ENCODE measurements at places on chromosomes 2 and 18. TPM values are rescaled to one million over a fixed set of nuclear protein-coding genes. Genes with fewer than 3 reads are reported as not detected.
A peak's percentile ranks its signal among the peaks of the same experiment; 100 is the strongest.

The SP5 gene
- polyA plus RNA-seq: 11.2 TPM

The CFLAR gene
- polyA plus RNA-seq: 94.8 TPM

The ZNF396 gene
- polyA plus RNA-seq: 3.5 TPM

The EGR4 gene
- not detected for polyA plus RNA-seq

The COLEC11 gene
- 3.7 TPM for polyA plus RNA-seq

The DARS1 gene
- 175 TPM for polyA plus RNA-seq

The CYP1B1 gene
- polyA plus RNA-seq: 1.1 TPM

The ADD2 gene
- 7.5 TPM for polyA plus RNA-seq

The PHLPP1 gene
- 8.1 TPM for polyA plus RNA-seq

The GNAL gene
- 2.9 TPM for polyA plus RNA-seq

The RAMP1 gene
- polyA plus RNA-seq: 11.4 TPM

The C2orf49 gene
- 28.9 TPM for polyA plus RNA-seq

The ACADL gene
- 18.1 TPM for polyA plus RNA-seq

The AQP12B gene
- 0.05 TPM for polyA plus RNA-seq

The PDE6D gene
- 28.8 TPM for polyA plus RNA-seq

The MORN2 gene
- polyA plus RNA-seq: 35.6 TPM

DNA sequence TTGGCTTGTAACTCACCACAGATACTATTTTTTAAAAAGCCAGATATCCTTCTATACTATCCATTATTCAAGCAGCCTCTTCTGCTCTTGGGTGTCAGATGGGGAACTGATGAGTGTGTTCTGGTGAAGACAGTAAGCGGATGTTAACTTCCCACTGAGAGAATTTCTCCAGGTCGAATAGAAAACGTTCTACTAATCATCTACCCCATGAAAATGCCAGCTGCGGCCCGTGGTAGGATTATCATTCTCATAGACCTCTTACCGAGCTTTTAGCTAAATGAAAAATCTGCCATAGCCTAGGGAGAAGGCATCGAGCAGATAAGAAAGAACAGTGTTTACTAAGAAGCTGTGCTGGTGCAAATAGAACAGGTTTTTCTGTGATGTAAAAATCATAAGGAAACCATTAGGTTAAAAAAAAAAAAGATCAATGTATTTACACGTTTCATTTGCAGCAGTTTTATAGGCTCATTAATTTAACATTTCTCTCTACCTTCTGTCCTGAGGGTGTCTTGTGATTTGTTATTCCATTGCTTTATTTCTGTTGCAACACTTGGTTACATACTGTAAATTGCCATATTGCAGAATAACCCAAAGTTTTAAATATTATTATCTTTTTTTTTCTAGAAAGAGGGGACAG is 1521.5 kb upstream of the ZEB2 start:
- no peak for DNase-seq

- DNase-seq: no peak
Observed at GRCh38 chr18:77133835-77134496, 1.4 kb upstream of the MBP start.

DNA sequence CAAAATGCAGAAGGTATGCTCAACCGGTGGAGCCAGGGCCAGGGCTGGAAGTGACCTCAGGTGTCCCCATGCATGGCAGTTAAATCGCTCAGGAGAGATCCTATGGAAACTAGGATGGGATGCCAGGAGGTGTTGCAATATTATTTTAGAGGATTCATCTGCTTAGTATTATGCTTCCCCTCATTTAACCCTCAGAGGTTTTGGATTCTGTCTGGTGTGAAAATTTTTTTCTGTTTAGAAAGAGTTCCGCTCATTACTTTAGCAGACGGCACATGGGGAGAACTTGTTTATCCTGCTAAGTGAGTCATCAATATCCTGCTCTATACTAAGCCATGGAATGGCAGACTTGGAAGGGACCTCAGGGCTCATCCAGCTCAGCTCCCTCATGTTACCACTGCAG is 42.5 kb downstream of the TRIB2 start:
- no peak for DNase-seq

GRCh38 chr2:62352031-62352430 is 154.0 kb downstream of the TMEM17 start:
- DNase-seq: no peak

DNA sequence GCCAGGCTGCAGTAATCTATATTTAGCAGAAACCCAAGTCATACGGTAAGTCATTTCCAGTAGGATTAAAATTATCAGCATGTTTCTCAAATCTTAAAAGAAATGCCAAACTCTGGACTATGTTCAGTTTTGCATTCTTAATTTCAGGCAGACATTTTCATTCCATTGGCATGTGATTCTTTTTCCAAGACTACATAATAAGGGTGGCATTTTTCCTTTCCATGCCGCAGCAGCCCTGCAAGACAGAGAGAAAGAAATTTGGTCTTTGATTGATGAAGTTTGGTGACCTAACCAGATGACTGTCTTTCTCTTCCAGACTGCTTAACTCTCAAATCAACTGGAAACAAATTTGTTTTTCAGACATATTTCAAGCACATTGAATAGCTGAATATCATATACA is 118.1 kb downstream of the FHOD3 start:
- DNase-seq: no peak

GRCh38 chr2:235545339-235546150 is 51.7 kb downstream of the AGAP1 start:
- DNase-seq: no peak

DNA sequence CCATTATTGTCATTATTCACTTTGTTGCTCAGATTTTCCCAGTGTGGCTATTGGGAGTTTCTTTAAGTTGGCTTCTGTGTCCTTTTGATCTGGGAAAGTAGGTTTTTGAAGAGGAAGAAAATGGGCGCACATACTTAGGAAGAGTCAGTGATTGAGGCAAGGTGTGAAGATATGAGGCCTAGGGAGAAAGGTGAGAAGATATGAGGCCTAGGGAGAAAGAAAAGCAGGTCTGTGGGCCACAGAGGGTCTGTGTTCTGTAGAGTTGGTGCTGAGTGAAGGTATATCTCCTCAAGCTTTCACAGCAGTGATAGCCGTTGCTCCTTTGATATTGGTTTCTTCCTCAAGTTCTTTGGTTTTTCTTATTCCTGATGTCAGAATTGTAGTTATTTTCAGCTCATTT is 126.2 kb downstream of the AGPS start:
- DNase-seq: no peak

- DNase-seq: no peak
Observed at GRCh38 chr2:171297956-171298355, 135.8 kb downstream of the METTL8 start.

- DNase-seq: no peak
Observed at GRCh38 chr2:160318218-160318617, 118.1 kb upstream of the ITGB6 start.

- DNase-seq: no peak
Observed at GRCh38 chr2:44326548-44327264, 34.6 kb downstream of the PREPL start.

DNA sequence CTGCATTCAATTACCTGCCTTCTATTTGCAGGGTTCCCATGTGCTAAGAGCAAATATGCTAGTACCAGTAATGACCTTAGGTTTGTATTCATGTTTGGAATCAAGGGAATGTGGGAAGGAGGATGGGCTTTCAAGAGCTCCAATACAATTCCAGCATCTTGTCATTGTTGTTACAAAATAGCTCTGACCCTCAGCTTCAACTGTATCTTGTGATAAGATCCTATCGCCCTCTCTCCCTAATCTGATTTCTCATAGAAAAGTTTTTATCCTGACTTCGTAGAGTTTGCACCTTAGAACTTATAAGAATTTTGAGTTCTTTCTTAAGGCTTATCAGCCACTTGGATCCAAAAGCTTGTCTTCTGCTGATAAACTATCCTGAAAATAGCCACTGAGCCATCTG is 749.5 kb upstream of the ACVR2A start:
- no peak for DNase-seq

- DNase-seq: no peak
Observed at GRCh38 chr2:138276339-138276738, 225.2 kb upstream of the SPOPL start.

- DNase-seq: no peak
Observed at GRCh38 chr18:52341103-52341432, 1.1 kb downstream of the DCC start.

DNA sequence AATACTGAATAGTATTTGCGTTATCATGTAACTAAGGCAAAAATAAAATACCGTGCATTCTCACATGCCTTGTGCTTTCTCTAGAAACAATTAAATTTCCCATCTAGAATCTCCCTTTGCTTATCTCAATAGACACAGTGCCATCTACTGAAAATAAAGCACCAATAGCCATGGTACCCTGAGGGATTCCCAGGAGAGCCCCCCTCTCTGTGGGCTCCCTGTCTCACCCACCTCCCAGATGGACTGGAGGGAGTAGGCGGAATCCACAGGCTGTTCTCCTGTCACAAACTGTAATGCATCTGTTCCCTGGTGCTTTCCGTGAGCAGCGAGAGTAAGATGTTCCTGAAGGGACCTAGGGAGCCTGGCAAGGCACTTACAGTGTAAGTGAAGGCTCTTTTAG is 112.4 kb upstream of the UPP2 start:
- DNase-seq: no peak

DNA sequence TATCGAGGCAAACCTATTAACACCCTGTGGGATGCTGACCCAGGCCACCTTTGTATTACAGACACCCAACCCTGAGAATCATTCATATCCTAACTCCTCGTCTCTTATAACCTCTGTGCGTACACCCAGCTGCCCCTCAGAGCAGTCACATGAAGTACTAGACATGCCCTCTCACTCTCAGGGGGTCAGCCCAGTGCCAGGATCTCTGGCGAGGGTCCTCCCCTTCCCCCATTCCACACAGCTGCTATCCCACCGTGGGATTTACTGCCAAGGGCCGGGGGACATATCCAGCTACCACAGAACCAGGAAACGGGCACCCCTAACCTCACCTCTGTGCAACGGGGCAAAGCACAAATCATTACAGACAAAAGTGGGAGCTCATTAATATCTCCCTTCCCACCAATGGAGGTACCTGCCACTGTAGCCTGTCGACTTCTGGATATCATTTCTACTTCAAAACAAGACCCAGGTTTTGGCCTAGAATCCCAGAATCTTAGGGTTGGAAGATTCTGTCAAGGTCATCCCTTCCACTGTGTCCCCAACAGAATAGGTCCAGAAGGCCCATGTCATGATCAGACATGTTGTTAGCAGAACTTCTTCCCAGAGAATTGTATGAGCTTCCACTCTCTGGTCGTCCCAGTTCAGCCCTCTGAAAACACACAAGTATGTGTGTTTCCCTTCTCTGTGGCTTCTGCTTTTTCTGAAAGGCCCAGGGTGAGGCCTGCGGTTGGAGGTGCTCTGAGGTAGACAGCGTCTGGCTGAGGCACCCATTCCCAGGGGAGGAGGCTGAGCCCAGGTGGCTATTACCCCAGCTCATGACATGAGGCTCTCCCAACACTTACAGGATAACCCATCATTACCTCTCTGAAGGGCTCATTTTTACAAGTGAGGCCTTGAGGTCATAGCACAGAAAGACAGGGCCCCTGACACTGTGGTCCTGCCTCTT is 1.7 kb downstream of the TMBIM1 start:
- DNase-seq: no peak

- DNase-seq: no peak
Observed at GRCh38 chr2:66080127-66080526, 354.8 kb upstream of the MEIS1 start.

- no peak for DNase-seq
Observed at GRCh38 chr2:151878655-151879563, 50.7 kb upstream of the ARL5A start.

GRCh38 chr2:24438106-24438505 is 52.9 kb upstream of the NCOA1 start:
- peak; percentile 47 for DNase-seq

DNA sequence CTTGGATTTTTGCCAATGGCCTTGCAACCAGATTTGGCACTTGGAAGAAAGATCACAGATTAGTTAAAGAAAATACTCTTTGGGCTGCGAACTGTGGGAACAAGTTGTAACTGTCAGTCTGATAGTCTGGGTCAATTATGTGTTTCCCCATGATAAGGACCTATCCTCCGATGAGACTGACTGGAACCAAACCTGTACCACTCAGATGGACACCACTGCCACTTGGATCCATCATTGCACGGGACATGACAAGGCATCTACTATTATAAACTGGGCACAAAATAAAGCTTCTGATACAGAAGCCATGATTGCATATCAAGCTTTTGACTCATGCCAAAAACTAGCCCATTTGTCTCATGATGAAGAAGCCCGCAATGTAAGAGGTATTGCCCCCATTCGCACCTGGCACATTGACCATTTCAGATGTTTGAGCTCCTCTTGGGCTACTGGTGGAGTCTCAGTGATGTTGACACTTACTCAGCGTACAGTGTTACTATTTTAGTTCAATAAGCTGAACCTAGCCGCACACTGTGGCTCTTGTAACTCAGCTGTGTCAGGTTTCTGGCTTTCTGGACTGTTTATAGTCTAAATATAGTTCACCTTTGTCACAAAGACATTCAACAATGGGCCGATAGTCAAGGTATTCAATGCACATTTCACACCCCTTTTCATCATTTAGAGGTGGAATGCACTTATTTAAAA is 179.8 kb upstream of the RBBP8 start:
- DNase-seq: no peak

DNA sequence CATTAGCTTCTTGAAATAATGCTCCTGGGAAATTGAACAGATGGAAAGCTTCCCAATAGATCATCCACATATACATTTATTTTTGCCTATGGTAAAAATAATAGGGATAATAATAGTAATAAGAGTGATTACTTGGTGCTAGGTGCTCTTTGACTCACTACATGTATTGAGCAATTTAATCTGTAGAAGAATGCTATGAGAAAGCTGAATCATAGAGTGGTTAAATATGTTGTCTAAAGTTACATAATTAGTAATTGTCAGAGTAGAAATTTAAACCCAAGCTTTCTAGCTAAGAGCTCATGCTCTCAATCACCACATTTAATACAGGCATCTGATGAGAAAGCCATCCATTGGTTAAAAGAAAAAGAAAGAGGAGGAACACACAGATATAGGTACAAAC is 590.5 kb upstream of the SLC8A1 start:
- no peak for DNase-seq

DNA sequence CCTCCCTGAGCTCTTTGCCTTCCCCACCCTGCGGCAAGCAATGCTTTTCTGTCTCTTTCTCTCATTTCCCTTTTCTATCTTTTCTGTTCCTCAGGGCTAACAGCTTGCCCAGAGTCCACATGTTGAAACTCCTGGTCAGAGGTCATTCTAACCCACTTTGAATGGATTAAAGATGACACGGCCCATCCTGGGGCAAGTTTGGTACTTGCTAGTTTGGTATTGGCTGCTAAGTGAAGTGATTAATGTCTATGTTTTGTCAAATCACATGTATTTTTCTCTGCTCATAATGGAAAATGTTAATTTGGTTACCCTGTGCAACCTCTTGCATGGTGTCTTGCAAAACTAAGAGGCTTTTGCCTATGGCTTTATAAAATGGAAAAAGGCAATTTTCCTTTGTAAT is 960.2 kb downstream of the CNTNAP5 start:
- no peak for DNase-seq

DNA sequence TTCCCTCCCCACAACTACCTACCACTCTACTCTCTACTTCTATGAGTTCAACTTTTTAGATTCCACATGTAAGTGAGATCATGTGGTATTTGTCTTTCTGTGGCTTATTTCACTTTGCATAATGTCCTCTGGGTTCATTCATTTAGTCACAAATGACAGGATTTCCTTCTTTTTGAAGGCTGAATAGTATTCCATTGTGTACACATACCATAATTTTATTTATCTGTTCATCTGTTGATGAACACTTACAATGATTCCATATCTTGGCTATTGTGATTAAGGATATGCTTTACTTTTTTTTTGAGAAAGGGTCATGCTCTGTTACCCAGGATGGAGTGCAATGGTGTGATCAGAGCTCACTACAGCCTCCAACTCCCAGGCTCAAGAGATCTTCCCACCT is 73.6 kb downstream of the ICA1L start:
- DNase-seq: no peak

GRCh38 chr2:69704446-69704845 is 37.5 kb upstream of the ANXA4 start:
- DNase-seq: no peak

GRCh38 chr2:219285894-219286425 is 6.8 kb downstream of the DNAJB2 start:
- DNase-seq: no peak

All from right lung (tissue), 10 donors.